ENCODE measurements at places on chromosomes 4 and X. TPM values are rescaled to one million over a fixed set of nuclear protein-coding genes. Genes with fewer than 3 reads are reported as not detected.

DNA sequence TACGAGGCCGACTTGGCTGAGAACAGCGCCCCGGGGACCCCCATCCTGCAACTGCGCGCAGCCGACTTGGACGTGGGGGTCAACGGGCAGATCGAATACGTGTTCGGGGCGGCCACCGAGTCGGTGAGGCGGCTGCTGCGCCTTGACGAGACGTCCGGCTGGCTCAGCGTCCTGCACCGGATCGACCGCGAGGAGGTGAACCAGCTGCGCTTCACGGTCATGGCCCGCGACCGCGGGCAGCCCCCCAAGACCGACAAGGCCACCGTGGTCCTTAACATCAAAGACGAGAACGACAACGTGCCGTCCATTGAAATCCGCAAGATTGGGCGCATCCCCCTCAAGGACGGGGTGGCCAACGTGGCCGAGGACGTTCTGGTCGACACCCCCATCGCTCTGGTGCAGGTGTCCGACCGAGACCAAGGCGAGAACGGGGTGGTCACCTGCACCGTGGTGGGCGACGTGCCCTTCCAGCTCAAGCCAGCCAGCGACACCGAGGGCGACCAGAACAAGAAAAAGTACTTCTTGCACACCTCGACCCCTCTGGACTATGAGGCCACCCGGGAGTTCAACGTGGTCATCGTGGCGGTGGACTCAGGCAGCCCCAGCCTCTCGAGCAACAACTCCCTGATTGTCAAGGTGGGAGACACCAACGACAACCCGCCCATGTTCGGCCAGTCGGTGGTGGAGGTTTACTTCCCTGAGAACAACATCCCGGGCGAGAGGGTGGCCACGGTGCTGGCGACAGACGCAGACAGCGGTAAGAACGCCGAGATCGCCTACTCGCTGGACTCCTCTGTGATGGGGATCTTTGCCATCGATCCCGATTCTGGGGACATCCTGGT lies 2.4 kb downstream of the PCDH7 start:
- peak overlapping the region; percentile 78 for H3K4me3 ChIP-seq
- H3K4me1 ChIP-seq: peaks cover 11% of the 10 kb centered on the region
- no peaks in the 10 kb centered on the region for H3K36me3 ChIP-seq
- H3K27me3 ChIP-seq: no peaks in the 10 kb centered on the region
- no peak for DNase-seq

GRCh38 chr4:153466949-153467896 lies 1.1 kb downstream of the TMEM131L start:
- peaks cover 60% of the 10 kb centered on the region for H3K4me1 ChIP-seq
- peak overlapping the region; percentile 84 for H3K4me3 ChIP-seq
- H3K27ac ChIP-seq: peak overlapping the region; percentile 89
- no peaks in the 10 kb centered on the region for H3K36me3 ChIP-seq
- H3K27me3 ChIP-seq: no peaks in the 10 kb centered on the region
- no peak for DNase-seq

The GABRB1 gene
- total RNA-seq: not detected

The PROM1 gene
- total RNA-seq: 3.8 TPM

GRCh38 chr4:121819216-121819965 lies 4.3 kb downstream of the CCNA2 start:
- H3K4me1 ChIP-seq: peaks cover 11% of the 10 kb centered on the region
- peaks cover 19% of the 10 kb centered on the region for H3K36me3 ChIP-seq
- no peak overlapping the region for H3K27ac ChIP-seq
- H3K27me3 ChIP-seq: no peaks in the 10 kb centered on the region

The UGT2B17 gene
- total RNA-seq: not detected

- no peaks in the 10 kb centered on the region for H3K27me3 ChIP-seq
- H3K4me3 ChIP-seq: no peak overlapping the region
- H3K36me3 ChIP-seq: peaks cover 6% of the 10 kb centered on the region
- no peak overlapping the region for H3K27ac ChIP-seq
These were observed 6.9 kb downstream of the ZDHHC9 start for GRCh38 chrX:129836827-129837226.

The APOOL gene
- 19.5 TPM for total RNA-seq

The ZXDB gene
- total RNA-seq: 17.2 TPM

GRCh38 chr4:91064157-91064853 lies 937.1 kb downstream of the CCSER1 start:
- H3K27ac ChIP-seq: no peak overlapping the region
- H3K4me3 ChIP-seq: no peak overlapping the region
- DNase-seq: no peak
- no peaks in the 10 kb centered on the region for H3K36me3 ChIP-seq

The TACR3 gene
- total RNA-seq: not detected

GRCh38 chr4:651884-652642 lies 22.0 kb downstream of the ATP5ME start:
- H3K36me3 ChIP-seq: no peaks in the 10 kb centered on the region
- no peaks in the 10 kb centered on the region for H3K4me1 ChIP-seq
- H3K27ac ChIP-seq: no peak overlapping the region
- peaks cover 17% of the 10 kb centered on the region for H3K27me3 ChIP-seq

- H3K4me3 ChIP-seq: no peak overlapping the region
- H3K4me1 ChIP-seq: peaks cover 20% of the 10 kb centered on the region
- no peaks in the 10 kb centered on the region for H3K27me3 ChIP-seq
These were observed 193.0 kb downstream of the MGST2 start for GRCh38 chr4:139858436-139859205.

- no peak overlapping the region for H3K27ac ChIP-seq
- H3K4me3 ChIP-seq: no peak overlapping the region
- H3K36me3 ChIP-seq: no peaks in the 10 kb centered on the region
- H3K4me1 ChIP-seq: no peaks in the 10 kb centered on the region
- no peak for DNase-seq
These were observed 22.6 kb upstream of the GNRHR start for GRCh38 chr4:67776746-67777145.

The GAB3 gene
- 5.0 TPM for total RNA-seq

GRCh38 chr4:40185830-40186664 lies 10.8 kb upstream of the RHOH start:
- no peaks in the 10 kb centered on the region for H3K36me3 ChIP-seq
- no peak for DNase-seq
- no peak overlapping the region for H3K4me3 ChIP-seq
- H3K4me1 ChIP-seq: no peaks in the 10 kb centered on the region

GRCh38 chr4:11079171-11079570 lies 349.5 kb downstream of the HS3ST1 start:
- no peaks in the 10 kb centered on the region for H3K27me3 ChIP-seq
- H3K36me3 ChIP-seq: no peaks in the 10 kb centered on the region
- DNase-seq: no peak
- no peaks in the 10 kb centered on the region for H3K4me1 ChIP-seq
- no peak overlapping the region for H3K4me3 ChIP-seq
- no peak overlapping the region for H3K27ac ChIP-seq

The LPAR4 gene
- 2.1 TPM for total RNA-seq

- H3K4me3 ChIP-seq: no peak overlapping the region
- H3K27me3 ChIP-seq: no peaks in the 10 kb centered on the region
- peak overlapping the region; percentile 50 for H3K27ac ChIP-seq
- H3K4me1 ChIP-seq: peaks cover 18% of the 10 kb centered on the region
- H3K36me3 ChIP-seq: no peaks in the 10 kb centered on the region
These were observed 21.1 kb downstream of the MSANTD1 start for GRCh38 chr4:3269991-3270611.

DNA sequence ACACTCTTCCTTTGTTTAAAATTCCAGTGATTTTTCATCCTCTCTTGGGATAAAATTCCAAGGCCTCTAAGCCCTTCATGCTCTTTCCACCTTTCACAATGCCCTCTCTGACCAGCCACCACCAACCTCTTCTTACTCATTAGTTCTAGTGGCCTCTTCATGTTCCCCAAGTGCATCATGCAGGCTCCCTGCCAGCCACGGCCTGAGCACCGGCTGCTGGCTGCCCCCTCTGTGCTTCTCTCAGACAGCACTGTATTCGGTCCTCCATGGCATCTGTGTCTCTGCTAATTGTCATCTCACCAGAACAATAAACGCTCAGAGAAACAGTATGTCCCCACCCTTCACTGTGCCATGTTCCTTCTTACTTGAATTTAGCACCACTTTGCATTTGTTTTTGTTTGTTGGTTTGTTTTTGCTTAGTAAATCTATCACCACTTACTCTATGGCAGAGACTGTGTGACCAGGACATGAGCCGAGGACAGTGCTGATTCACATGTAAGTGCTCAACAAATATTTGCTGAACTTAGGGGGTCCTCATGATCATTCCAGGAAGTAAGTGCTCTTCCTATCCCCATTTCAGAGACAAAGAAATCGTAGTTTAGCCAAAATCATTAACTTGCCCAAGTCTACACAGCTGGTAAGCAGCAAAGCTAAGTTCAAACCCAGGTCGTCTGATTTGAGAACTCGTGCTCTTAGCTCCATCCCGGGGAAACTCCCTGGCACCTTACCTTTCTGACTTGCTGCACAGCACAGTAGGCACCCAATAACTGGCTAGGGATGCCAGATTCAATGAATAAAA lies 77.1 kb upstream of the UCP1 start:
- no peak overlapping the region for H3K27ac ChIP-seq
- H3K4me3 ChIP-seq: no peak overlapping the region
- peak; percentile 78 for DNase-seq
- H3K36me3 ChIP-seq: peaks cover 51% of the 10 kb centered on the region

- H3K4me3 ChIP-seq: no peak overlapping the region
- H3K4me1 ChIP-seq: no peaks in the 10 kb centered on the region
- DNase-seq: no peak
- no peaks in the 10 kb centered on the region for H3K27me3 ChIP-seq
- H3K36me3 ChIP-seq: no peaks in the 10 kb centered on the region
These were observed 1471.8 kb downstream of the PCDH7 start for GRCh38 chr4:32191961-32192360.

The GLRA3 gene
- total RNA-seq: 0.11 TPM

- H3K27me3 ChIP-seq: no peaks in the 10 kb centered on the region
- H3K4me1 ChIP-seq: peaks cover 13% of the 10 kb centered on the region
- H3K36me3 ChIP-seq: no peaks in the 10 kb centered on the region
- DNase-seq: no peak
- H3K27ac ChIP-seq: peak overlapping the region; percentile 33
These were observed 191.4 kb downstream of the SPRY1 start for GRCh38 chr4:123587983-123588494.

The TLL1 gene
- 10.9 TPM for total RNA-seq

- DNase-seq: no peak
- no peaks in the 10 kb centered on the region for H3K27me3 ChIP-seq
- no peak overlapping the region for H3K4me3 ChIP-seq
- no peaks in the 10 kb centered on the region for H3K36me3 ChIP-seq
- no peak overlapping the region for H3K27ac ChIP-seq
These were observed 1055.9 kb downstream of the PDHA2 start for GRCh38 chr4:96895826-96896225.

- H3K4me1 ChIP-seq: no peaks in the 10 kb centered on the region
- H3K27ac ChIP-seq: no peak overlapping the region
- H3K36me3 ChIP-seq: no peaks in the 10 kb centered on the region
- H3K4me3 ChIP-seq: no peak overlapping the region
- no peak for DNase-seq
These were observed 65.7 kb upstream of the PAGE1 start for GRCh38 chrX:49761481-49761880.

The TLR2 gene
- total RNA-seq: 10.0 TPM

- no peak for DNase-seq
- no peaks in the 10 kb centered on the region for H3K27me3 ChIP-seq
- no peaks in the 10 kb centered on the region for H3K4me1 ChIP-seq
- no peak overlapping the region for H3K4me3 ChIP-seq
These were observed 27.5 kb upstream of the CXCL13 start for GRCh38 chr4:77578145-77578544.

The ADAM29 gene
- total RNA-seq: not detected

The IL21 gene
- total RNA-seq: not detected

- peaks cover 15% of the 10 kb centered on the region for H3K36me3 ChIP-seq
- DNase-seq: no peak
- H3K4me1 ChIP-seq: peaks cover 32% of the 10 kb centered on the region
- H3K27me3 ChIP-seq: no peaks in the 10 kb centered on the region
These were observed 3.0 kb upstream of the SEC31A start for GRCh38 chr4:82893942-82894341.
